IMR-90 (cell line): ENCODE measurements at places on chromosomes 7 and 10.
A peak's percentile ranks its signal among the peaks of the same experiment; 100 is the strongest.

DNA sequence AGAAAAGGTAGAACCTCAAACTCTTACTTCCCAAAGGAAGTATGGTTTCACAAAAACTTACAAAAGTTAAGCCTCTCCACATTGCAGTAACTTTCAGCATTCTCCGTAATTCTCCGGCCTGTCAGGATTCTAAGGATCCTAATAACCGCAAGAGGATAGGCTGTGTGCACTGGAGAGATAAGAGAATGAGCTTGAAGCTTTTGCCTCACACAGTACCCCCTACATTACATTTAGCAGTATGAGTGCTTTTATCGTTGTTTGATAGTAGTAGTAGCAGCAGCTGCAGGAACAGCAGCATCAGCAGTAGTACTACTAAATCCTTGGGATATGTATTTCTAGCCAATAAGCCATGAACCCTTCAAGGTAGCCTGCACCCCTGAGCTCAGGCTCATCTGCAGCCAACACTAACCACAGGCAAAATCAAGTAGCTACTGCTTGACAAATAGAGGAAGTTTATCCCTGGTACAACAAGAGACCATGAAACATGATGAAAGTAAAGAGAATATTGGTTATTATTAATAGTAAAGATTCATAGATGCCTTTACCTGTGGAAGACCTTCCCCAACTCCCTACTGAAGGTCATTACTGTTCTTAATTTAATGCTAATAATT, 222.6 kb upstream of the CNTNAP2 start:
- no peak for DNase-seq

DNA sequence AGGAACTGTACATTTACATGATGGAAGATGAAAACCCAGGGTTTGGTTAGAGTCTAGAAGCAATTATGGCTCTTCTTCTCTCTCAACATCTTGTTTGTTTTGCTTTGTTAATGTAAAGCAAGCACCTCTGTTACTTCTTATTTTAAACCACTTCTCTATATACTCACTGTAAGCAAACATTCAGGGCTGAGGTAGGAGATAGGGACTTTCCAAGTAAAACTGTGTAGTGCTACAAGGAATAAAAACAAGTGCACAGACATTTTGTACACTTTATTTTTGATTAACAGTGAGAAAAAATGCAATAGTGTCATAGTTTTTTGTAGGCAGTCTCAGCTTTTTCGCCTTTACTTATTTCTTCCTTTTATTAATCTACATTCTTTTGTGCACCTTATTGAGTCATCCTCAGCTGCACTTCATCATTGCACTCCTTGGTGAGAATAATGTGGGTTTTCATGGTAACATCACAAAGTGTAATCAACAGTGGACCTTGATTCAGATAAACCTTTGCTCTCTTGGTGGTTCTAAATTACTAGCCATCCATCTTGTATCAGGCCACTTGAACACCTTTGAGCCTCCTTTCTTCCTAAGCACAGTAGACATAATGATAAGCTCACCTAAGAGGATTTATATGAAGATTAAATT, 52.9 kb downstream of the ELMO1 start:
- no peak for DNase-seq

DNA sequence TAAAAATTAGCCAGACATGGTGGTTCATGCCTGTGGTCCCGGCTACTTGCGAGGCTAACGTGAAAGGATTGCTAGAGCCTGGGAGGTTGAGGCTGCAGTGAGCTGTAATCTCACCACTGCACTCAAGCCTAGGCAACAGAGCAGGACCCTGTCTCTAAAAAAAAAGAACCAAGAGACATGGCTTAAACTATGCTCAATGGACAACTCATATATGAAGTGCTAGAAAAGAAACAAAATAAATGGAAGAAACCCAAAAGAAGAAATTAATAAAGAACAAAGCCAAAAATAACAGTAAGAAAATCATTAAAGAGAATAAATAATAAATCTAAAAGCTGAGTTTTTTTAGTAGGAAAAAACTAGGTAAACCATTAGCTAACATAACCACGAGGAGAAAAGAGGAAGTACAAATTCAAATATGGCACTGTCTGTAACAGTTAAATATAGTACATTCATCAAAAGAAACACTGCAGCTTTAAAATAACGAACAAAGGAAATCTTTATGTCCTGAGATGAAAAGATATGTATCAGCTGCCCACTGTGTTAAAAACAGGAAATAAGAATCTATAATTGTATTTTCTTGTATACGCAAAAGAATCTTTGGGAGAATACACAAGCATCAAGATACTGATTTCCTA, 48.7 kb downstream of the UPF2 start:
- DNase-seq = no peak

DNA sequence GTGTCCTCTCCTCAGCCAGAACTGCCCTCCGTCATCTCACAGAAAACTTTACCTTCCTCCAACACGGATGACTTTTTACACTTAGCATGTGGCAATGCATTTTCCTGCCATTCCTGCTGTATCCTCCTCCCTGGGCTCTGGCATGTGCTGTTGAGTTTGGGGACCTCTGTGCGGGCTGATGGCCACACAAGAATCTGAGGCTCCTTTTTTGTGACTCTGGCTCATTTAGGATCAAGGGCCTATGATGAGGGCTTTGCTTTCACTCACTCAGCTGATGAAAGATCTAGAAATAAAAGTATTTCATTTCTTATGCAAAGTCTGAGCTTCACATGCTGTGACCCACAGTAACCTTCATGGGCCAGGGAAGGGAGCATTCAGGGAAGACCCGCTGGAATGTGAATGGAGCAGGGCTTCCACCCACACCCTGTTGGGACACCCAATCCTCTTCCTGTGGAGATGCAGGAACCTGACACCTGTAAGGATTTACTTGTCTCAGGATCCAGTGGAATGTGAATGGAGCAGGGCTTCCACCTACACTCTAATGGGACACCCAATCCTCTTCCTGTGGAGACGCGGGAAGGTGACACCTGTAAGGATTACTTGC, 500.3 kb upstream of the MKI67 start:
- DNase-seq = no peak

DNA sequence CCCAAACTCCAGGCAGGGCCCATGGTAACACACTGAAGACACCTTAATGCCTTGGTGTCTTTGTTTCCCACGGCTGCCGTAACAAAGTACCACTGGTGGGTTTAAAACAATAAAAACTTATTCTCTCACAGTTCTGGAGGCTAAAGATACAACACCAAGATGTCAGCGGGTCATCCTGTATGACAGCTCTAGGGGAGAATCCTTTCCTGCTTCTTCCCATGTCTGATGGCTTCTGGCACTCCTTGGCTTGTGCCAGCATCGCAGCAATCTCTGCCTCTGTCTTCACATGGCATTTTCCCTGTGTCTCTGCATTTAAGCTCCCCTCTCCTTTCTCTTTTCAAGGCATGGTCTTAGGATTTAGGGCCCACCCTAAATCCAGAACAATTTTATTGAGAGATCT, 33.1 kb downstream of the PRSS2 start:
- no peak for DNase-seq

DNA sequence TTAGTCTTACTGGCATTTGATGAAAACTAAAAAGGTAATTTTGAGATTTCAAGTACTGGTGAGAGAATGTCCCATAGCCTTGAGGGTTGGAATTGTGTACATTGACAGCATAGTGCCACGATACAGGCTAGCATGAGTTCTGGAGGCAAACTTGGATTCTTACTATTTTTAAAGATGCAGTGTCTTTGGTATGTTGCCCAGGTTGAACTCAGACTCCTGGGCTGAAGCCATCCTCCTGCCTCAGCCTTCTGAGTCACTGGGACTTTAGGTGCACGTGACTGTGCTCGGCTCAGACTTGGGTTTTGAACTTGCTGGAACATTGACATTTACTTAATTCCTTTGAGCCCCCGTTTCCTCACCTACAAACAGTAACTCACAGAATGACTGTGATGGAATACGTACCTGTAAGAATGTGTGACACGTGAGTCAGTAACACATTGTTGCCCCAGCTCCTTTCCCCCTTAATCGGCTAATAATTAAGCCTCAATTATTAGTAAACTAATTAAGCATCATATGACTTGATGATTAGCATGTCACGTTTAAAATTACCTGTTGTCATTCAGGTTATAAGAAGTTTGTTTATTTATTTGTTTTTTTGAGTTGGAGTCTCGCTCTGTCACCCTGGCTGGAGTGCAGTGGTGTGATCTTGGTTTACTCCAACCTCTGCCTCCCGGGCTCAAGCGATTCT, 10.6 kb downstream of the DNAJB6 start:
- peak; percentile 85 for DNase-seq

- no peak for DNase-seq
These were observed 68.2 kb downstream of the PFKFB3 start for GRCh38 chr10:6270951-6271350.

DNA sequence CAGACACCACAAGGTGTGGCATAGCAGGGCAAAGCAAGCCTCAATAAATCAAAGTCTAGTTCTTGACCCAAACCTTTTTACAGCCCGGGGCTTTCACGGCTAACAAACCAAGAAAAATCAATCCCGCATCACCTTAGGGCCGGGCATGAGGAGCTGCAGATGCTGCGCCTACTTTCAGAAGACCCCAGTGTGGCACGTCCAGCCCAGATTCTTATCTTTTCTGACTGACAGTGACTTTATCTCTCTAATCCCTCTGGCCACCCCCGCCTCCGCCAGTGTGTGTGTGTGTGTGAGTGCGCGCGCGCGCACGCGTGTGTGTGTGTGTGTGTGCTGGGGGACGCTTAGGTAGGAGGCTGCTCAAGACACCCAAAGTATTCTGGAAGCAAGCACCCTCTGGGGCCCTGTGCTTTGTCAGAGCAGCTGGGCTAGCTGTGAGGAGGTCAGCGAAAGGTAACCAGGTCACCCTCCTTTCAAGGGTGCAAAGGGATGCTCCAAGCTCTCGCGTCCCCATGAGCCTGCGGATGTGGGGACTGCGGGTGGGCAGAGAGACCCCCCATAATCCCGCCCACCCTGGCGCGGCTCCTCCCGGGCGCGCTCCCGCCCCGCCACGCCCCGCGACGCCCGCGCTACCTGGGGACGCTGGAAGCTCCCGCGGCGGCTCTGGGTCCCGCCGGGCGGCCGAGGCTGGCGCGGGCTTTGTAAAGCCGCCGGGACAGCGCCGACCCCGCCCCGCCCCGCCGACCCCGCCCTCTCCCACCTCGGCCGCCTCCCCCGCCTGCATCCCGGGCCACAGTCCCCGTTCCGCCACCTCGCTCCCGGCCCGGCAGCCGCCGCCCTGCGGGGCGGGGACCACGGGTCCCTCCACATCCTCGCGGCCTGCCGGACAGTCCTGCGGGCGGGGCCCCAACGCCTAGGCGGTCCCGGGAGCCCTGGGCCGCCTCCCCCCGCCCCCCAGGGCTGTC, 57.1 kb upstream of the RHOBTB1 start:
- peak; percentile 11 for DNase-seq

GRCh38 chr10:48606530-48607355, 1.9 kb upstream of the ARHGAP22 start:
- DNase-seq = peak; percentile 99

GRCh38 chr7:36653008-36653662, 71.2 kb downstream of the AOAH start:
- DNase-seq = peak; percentile 79

DNA sequence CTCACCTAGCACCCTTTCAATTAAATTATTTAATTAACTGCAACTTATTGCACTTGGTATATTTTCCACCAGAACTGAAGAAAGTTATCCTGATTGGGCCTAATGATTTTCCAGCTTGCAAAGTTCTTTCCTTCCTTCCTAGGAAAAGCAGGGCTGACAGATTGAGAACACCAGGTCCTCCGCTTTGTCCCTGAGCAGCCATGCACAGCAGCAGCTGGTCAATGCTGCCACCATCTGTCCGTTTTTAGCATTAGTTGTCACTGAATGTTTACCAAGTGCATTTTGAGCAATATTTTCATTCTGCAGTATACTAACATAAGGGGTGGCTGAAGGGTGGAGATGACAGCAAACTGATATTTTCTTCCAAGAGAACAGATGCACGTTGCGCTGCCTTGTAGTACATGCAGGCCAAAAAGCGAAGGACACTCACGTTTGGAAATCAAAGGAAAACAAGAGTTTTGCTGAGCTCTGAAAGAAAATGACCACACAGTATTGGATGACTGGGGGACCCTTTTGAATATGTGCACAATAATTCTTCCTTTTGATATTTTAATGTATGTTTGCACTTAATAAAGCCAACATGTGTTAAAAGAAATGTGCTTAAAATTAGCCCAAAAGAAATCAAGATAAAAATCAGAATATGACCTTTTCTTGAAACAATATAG, 248.8 kb upstream of the PTN start:
- DNase-seq = peak; percentile 84

DNA sequence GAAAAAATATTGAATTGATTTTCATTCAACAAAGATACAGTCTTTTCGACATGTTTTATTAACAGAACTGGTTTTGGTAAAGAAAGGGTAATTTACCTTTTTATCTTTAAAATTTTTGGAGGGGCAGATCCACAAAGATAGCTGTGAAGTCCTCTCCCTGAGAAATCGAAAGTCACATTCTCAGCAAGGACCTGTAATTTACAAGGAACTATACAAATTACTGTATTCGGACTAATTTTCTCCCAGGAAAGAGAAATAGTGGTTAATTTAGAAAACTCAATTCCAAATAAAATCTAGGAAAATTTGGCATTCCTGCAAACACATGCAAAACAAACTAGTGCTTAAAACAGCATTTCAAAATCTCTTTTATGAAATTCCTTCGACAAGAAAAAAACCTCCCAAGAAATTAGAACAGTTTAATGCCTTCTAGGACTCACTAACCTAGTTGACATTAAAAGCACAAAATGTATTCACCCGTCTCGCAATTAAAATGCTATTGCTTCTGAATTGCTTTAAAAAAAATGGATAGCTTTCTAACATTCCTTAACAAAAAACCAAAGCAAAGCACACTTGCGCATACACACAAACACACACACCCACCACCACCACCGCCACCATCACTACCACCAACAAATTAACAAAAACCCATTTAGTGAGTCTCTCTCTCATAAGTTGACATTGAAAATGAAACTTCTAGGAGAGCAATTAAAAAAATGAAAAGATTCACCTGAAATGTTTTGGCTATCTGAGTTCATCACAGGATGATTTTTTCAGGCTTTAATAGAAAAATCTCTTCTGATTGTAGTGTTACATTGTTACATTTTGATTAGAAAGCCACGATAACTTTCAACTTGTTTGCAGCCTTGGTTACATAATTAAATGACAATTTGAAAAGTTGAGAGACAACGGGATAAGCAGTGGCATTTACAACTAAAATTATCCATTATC, 4.0 kb upstream of the NKX2-3 start:
- DNase-seq = no peak

DNA sequence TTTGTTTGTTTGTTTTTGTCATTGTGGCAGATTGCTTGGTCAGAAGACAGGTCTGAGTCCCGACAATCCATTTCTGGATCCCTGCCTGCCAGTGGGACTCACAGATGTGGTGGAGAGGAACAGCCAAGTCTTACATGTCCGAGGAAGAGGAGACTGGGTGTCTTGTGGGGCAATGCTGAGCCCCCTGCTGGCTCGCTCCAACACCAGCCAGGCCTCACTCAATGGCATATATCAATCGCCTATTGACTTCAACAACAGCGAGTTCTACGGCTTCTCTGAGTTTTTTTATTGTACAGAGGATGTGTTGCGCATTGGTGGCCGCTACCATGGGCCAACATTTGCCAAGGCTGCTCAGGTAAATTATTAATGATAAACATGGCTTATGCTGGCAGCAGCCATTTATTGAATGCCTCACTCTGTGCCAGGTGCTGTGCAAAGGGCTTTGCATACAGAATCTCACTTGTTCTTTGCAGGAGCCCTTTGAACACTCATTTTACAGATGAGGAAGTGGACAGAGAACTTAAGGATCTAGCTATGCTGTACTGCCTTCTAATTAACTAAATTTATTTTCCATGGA, 33.3 kb downstream of the COX15 start:
- DNase-seq = no peak
